ENCODE measurements at places on chromosomes 4 and X.

- no peak for DNase-seq
These were observed 47.9 kb downstream of the CXCL1 start for GRCh38 chr4:73917081-73917501.

- no peak for DNase-seq
These were observed 1.9 kb downstream of the PHKA1 start for GRCh38 chrX:72712094-72712755.

- no peak for DNase-seq
These were observed 24.5 kb upstream of the PACRGL start for GRCh38 chr4:20675786-20676185.

DNA sequence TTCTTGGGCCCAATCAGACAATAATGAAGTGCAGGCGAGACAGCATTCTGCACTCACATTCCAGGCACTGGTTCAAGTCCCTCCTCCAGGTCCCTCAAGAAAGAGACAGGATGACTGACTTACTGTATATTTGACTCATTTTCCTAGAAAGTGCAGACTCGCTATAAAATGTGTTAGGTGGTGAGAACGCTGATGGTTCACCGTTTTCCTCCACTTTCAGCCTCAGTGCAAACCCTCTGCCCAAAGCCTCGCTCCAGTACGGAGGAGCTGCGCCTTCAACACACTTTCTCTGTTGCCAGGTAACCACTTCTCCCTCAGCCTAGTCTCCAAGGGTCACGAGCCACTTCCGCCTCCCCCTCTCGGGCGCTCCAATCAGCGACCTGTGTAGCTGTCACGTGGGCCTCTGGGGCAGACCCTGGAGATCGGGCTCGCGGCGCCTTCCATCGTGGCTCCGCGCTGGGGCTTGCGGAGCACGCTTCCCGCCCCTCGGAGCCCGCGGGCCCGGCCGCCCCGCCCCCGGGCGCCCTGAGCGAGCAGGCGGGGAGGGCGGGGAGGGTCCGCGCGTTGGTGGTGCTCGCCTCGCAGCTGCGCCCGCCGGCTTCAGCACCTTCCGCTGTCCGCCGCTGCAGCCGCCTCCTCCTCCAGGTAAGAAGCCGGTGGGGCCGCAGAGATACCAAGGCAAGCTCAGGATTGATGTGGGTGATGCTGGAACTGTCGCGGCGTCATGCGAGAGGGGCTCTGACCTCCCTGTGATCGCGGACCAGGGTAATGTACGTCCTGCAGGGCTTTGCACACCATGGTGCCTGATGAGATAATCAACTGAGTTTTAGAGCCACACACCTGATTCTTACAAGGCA, at the start of gene WDR17:
TSS of gene WDR17 (plus strand) at position 407 of the 857 bp plus-strand sequence. CDS start 45,740 bp downstream, outside the sequence.
- DNase-seq, result peak; percentile 71

DNA sequence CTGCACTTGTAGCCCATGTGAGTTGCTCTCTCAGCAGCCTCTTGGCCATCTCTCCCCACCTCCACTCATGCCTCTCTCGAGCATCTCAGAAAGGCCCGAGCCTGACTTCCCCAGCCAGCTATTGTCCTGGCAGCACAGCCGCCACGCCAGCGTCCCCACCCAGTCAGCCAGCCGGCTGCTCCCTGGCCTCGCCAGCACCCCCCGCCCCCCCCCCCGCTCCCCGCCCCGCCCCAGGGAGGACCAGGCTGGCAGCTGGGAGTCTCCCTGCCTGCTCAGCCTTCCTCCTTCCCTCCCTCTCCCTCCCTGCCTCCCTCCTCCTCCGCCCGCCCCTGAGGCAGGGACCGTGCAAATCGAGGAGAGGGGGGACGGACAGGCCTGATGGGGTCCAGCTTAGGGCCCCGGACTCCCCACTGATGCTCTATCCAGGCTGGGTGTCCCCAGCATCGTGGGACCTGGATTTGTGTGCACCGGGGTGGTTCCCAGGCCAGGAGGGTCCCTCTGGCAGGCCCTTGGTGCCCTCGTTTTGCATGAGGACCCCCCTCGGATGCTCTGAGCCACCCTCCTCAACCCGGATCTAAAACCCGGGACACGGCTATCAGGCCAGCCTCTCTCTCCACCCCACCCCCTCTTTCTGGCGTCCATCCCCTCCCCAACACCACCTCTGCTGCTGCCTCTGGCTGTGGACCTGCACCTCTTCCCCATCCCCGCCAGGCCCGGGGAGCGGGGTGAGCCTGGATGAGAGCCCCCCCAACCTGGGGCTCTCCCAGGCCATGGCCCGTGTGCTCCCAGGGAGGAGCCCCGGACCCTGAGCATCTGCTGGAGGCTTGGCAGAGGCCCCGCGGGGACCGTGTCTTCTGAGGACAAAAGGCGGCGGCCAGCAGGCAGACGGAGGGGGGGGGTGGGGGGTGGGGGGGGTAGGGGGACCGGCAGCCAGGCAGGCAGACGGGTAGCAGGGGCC, at the start of gene GPR173:
TSS of gene GPR173 (plus strand) at position 621 of the 958 bp plus-strand sequence. CDS start 27,833 bp downstream, outside the sequence.
- DNase-seq, result no peak

DNA sequence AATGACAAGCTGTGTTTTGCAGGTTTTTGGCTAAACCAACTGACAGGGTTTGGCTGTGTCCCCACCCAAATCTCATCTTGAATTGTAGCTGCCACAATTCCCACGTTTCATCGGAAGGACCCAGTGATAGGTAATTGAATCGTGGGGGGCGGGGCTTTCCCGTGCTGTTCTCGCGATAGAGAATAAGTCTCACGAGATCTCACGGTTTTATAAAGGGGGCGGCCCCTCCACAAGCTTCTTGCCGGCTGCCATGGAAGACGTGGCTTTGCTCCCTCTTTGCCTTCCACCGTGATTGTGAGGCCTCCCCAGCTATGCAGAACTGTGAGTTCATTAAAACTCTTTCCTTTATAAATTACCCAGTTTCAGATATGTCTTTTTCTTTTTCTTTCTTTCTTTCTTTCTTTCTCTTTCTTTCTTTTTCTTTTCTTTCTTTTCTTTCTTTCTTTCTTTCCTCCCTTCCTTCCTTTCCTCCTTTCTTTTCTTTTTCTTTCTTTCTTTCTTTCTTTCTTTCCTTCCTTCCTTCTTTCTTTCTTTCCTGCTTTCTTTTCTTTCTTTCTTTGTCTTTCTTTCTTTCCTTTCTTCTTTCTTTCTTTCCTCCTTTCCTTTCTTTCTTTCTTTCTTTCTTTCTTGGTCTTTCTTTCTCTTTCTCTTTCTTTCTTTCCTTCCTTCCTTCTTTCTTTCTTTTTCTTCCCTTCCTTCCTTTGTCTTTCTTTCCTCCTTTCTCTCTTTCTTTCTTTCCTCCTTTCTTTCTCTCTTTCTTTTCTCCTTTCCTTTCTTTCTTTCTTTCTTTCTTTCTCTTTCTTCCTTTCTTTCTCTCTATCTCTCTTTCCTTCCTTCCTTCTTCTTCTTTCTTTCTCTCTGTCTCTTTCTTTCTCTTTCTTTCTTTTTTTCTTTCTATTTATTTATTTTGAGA, 54.8 kb downstream of the SHOX start:
- no peak for DNase-seq

GRCh38 chrX:134407065-134407376, 52.9 kb upstream of the HPRT1 start:
- DNase-seq, result no peak

DNA sequence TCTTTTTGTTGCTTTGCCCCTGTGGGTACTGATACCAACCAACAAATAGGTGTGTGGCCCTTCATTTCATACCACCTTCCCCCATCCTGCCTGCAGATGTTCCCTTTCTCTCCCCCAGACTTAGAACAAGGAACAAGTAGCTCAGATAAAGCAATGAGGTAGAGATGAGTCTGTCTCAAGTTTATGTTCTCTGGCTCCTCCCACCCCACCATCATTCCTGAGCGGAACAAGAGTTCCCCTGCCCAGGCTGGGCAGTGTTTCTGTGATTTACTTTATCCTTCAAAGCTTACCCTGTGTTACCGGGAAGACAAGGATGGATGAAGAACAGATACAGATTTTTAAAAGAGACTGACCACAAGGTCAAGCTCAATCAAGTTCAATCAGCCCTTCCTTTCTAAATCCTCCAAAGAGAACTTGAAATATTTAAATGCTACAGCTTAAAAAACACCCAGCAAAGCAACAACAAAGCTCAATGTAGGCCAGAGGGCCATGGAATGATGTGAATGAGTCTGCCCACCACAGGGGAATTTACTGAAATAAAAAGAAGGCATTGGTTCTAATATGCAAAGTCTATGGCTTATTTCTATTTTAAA, 80.1 kb upstream of the UCP1 start:
- DNase-seq, result no peak

DNA sequence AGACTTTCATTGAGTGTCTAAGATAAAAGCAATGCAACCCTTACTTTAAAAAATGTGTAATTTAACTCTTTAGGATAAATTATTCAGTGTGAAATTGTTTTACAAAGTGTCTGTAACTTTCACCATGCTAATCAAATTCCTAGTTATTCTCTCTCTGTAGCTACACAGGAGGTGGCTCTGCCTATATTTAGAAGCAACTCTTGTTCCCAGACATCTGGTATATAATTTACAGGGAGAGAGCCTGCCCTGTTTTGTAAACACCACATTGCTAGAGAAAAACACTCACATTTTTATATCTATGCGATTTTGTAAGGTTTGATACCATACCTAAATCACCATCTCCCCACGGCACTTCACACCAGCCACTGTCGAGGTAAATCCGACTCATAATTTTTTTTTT, 35.5 kb upstream of the SPATA4 start:
- DNase-seq, result no peak

- no peak for DNase-seq
These were observed 939 bp downstream of the PDK3 start for GRCh38 chrX:24466025-24466424.

DNA sequence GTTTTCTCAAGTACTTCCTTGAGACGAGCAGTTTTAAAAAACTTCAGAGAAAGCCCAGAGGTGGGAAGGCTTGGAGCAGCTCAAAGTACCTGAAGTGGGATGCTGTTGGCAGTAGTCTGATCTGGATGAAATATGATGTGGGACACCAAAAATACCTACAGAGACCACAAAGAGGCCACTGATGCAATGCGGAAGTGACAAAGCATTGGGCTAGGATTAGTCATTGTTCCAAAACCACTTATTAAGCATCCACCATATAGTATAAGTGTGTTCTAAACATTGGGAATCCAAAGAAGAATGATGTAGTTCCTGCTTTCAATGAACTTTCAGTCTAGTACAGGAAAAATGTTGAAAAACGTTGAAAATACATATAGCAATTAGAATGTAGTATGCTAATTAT, 386.1 kb upstream of the CNKSR2 start:
- DNase-seq, result no peak

DNA sequence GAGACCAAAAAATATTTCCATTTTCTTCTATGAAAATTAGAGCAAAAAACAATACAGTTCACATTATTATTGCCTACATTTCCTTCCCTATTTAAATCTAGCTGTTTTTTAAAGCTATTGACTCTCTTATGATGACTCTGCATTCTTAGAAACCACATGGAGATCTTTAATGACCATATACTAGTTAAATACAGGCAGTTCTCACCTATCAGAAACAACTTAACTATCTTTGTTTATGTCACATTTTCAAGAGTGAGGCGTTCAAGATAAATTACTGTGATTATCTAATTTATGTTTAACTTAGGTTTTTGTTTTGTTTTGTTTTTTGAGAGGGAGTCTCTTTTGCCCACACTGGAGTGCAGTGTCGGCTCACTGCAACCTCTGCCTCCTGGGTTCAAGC, 3.0 kb downstream of the CISD2 start:
- DNase-seq, result no peak

DNA sequence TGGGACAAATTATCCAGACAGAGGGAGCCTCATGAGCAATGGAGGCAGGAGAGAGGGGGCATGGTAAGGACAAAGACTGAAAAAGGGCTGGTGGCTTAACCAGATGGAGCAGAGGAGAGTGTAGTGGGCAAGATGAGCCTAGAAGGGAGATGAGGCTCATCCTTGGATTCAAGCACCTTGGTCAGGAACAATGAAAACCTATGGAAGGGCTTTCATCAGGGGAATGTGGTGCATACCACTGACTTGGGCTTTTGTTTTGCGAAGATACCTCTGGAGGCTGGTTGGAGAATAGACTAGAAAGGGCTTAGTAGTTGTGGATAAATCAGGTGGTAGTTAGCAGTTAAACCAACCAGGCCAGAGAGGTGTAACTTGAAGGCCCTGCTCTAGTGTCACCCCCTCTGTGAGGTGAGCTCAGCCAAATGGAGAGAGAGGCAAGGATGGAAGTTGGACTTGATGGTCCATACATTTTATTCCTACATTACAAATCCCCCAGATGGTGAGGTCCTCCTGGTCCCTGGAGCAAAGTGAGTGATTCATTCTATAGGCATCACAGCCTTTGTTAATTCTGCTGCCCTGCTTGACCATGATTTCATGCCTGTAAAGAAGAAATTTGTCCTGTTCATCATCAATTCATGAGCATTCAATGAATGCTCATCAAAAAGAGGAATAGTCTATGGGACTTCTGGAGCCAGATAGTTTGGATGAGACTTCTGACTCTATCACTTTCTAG, 264.8 kb upstream of the IGFBP7 start:
- no peak for DNase-seq

GRCh38 chr4:65391814-65392213, 278.5 kb downstream of the EPHA5 start:
- DNase-seq, result no peak

DNA sequence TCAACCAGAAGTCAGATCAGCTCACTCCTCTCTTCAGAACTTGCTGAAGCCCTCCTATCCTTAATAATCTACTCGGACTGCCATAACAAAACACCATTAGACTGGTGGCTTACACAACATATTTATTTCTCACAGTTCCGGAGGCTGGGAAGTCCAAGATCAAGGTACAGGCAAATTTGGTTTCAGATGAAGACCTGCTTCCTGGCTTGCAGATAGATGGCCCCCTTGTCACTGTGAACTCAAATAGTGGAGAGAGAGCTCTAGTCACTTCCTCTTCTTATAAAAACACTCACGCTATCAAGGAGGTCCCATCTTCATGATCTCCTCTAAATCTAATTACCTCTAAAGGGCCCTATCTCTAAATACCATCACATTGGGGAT, 125.1 kb downstream of the CAMK2D start:
- peak; percentile 34 for DNase-seq

GRCh38 chr4:57658188-57658587, 548.0 kb upstream of the IGFBP7 start:
- no peak for DNase-seq

DNA sequence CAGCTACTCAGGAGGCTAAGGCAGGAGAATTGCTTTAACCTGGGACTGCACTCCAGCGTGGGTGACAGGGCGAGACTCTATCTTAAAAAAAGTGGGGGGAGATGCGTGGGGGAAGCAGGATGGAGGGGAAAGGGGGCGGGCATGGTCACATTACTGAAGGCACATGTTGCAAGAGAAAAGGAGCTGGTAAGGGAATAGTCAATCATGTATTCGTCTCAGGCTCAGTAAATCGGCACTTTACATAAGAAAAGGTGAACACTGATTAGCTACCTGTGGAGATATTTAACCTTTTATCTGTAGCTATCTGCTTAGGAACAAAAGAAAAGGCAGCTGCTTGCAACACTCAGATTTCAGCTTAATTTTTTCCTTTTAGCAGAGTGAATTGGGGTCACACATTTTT, 132.5 kb downstream of the PLS3 start:
- no peak for DNase-seq
